ENCODE measurements at places on chromosomes 11 and 22.
A peak's percentile ranks its signal among the peaks of the same experiment; 100 is the strongest.

GRCh38 chr11:10931761-10932670 is 74.2 kb upstream of the ZBED5 start:
- no peak for DNase-seq

- no peak for DNase-seq
These were observed 61.6 kb upstream of the PPARA start for GRCh38 chr22:46088541-46089311.

- DNase-seq: no peak
These were observed 24.8 kb downstream of the ARVCF start for GRCh38 chr22:19991645-19992451.

- DNase-seq: no peak
These were observed 20.6 kb downstream of the STARD10 start for GRCh38 chr11:72773291-72773690.

DNA sequence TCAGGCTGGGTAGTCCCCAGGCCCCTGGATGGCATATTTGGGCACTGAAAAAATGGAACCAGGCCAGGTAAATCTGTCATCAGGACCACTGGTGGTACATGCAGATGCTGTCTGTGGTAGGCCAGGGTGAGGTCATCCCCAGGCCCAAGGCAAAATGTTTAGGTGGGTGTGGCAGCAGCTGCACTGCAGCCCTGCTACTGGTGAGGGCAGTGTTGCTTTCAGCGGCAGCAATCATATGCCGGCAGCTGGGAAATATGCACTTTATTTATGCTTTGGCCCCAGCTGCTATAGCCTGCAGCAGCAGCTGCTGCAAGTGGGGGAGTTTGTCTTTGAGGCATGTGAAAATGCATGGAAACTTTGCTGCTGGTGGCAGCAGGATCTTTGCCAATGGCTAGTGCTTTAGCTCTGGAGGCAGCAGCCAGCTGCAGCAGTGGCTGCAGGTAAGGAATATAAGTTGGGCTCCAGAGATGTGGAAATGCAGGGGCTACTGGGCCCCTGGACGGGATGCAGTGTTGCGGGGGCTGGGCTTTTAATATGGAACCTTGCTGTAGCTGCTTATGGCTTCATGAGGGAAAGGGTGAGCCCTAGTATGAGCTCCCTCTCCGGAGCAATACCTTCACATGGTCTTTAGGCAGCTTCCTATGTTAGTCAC is 365.7 kb upstream of the CADM1 start:
- peak; percentile 65 for DNase-seq

DNA sequence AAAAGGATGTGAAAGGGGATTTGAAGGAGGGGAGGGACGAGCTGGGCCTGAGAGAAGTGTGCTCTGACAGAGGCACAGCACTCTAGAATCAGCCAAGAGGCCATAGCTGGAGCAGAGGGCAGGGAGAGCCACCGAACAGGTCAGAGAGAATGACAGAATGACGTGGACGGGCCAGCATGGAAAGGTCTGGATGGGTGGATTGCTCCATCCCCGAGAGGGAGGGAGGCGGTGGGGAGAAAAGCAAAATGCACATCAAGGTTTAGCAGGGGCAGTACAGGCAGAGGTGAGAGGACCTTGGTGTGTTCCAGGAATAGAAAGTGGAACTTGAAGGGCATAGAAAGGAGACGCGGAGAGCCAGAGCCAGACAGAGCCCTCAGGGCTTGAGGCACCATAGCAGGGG is 6.9 kb downstream of the PMM1 start:
- DNase-seq: no peak

DNA sequence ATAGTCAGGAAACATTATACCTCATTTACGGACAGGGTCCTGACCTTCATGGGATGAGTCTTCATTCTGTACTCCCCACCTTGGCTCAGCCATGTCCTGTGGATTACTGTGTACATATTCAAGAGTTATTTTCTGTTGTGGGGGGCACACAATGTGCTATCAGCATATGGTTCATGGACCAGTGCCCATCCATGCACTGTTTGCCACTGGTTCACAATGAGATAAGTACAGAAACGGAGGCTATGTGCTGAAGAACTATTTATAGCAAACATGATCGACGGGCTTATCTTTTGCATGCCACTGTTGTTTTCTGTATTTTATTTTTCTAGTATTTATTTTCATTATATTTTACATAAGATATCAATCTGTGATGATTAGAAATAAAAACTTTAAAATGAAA is 56.4 kb upstream of the CCDC89 start:
- DNase-seq: no peak

GRCh38 chr11:28860893-28861292 is 752.7 kb downstream of the METTL15 start:
- DNase-seq: no peak

- DNase-seq: no peak
These were observed 17.3 kb downstream of the TTC17 start for GRCh38 chr11:43376065-43376464.

GRCh38 chr11:125701858-125702621 is 21.4 kb upstream of the ACRV1 start:
- no peak for DNase-seq

- no peak for DNase-seq
These were observed 724.5 kb upstream of the RAG2 start for GRCh38 chr11:37322333-37323194.

- DNase-seq: no peak
These were observed 67.7 kb downstream of the CELSR1 start for GRCh38 chr22:46469711-46470110.

- DNase-seq: no peak
These were observed 533.1 kb downstream of the ETS1 start for GRCh38 chr11:128053981-128054931.

GRCh38 chr11:120061036-120061760 is 76.7 kb downstream of the TRIM29 start:
- no peak for DNase-seq

DNA sequence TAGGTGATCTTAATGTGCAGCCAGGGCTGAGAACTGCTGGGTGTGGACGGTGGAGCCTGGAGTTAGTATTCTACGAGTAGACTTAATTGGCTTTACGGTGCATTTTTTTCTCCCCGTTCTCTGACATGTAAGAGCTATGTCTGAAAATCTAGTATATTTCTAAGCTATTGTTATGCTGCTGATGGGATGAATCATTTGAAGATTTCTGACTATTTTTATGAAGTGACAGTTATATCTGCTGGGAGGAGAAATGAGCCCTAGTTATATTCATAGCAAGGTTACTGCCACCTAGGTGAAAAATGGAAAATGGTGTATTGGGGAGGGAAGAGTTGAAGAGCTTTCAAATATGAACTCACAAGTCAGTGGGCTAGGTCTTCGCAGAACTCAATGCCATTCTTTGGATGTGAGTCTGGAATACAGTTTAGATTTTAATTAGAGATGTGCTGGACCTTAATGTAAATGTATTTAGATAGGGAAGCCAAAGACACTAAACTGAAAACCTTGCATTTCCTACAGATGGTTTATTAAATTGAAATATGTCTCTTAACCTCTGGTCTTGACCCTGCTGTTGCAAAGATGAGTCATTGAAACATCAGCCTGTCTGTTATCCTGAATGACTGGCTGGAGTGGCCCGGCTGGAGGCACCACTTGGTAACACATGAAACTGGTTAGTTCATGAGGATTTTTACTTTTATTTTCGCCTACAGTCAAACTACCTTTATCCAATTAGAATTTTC is 293.7 kb downstream of the DDX10 start:
- DNase-seq: no peak

- no peak for DNase-seq
These were observed 6.4 kb upstream of the SEC14L4 start for GRCh38 chr22:30511911-30512310.

- DNase-seq: no peak
These were observed 31.3 kb upstream of the LRRC55 start for GRCh38 chr11:57150454-57150917.

GRCh38 chr11:66242095-66242765 is 26.2 kb upstream of the RAB1B start:
- no peak for DNase-seq

- peak; percentile 33 for DNase-seq
These were observed 47.5 kb upstream of the TCF20 start for GRCh38 chr22:42317691-42318547.

DNA sequence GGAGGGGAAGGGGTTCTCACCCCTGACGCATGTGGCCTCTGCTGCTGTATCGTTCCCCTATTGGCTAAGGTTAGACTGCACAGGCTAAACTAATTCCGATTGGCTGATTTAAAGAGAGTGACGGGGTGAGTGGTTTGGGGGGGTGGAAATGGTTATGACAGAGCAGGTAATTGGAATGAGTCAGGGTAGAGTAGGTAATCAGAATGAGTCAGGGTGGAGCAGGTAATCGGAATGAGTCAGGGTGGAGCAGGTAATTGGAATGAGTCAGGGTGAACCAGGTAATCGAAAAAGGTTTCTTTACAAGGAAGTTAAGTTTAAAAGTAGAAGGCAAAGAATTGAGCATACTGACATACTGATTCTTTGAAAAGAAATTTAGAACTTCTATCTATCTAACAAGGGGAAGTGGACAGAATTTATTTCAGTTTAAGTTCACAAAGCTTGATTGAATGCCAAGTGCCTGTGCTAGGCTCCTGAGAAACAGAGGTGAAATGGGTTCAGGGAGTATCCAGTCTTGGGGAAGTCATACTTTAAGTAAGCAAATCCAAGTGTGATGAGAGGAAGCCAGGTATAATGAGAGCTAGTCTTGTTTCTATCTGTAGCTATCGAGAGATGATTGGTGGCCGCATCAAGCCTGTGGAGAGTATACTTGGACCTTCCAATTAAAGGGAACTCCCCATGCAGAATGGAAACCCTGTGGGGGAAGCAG is 58.0 kb downstream of the C11orf91 start:
- no peak for DNase-seq

- DNase-seq: no peak
These were observed 424.8 kb downstream of the SOX6 start for GRCh38 chr11:15931497-15931896.

DNA sequence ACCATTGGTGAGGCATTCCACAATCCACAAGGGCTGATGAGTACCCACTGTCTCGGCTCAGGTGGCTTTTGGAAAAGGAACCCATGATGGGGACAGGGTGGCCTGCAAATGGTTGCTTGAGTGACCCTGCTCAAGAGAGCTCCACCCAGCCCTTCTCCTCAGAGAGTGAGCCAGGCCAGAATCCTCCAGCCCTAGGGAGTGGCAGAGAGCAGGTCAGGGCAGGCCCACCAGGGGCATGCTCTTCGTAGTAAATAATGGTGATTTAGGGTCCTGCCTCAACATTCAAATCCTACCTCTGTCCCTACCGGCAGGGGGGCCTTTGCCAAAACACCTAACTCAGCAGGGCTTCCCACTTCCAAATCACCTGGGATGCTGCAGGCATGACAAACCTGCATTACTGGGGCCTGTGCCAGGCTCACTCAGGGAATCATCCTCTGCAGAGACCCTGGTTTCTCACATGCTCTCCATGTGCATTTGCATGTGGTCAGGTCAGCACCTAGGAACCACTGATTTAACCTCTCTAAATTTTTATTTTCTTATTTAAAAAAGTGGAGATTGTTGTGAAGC is 17.3 kb upstream of the TP53I11 start:
- no peak for DNase-seq

GRCh38 chr11:100903284-100903683 is 216.2 kb downstream of the ARHGAP42 start:
- no peak for DNase-seq

DNA sequence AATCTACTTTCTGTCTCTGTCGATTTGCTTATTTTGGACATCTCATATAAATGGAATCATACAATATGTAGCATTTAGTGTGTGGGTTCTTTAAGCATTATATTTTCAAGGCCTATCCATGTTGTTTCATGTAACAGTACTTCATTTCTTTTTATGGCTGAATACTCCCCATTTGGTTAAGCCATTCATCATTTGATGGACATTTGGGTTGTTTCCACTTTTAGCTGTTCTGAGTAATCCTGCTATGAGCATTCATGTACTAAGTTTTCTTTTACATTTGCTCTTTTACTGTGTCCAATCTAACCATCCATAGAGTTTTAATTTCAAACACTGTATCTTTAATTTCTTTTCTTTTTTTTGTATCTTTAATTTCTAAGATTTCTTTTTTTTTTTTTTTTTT is 55.6 kb upstream of the SPTBN2 start:
- no peak for DNase-seq

GRCh38 chr11:69351460-69351859 is 57.5 kb downstream of the MYEOV start:
- DNase-seq: no peak

- DNase-seq: no peak
These were observed 300 bp downstream of the WNT11 start for GRCh38 chr11:76206077-76206326.

GRCh38 chr11:14058061-14058460 is 95.5 kb downstream of the SPON1 start:
- DNase-seq: no peak

- no peak for DNase-seq
These were observed 31.6 kb upstream of the KCNQ1OT1 start for GRCh38 chr11:2731130-2732125.

DNA sequence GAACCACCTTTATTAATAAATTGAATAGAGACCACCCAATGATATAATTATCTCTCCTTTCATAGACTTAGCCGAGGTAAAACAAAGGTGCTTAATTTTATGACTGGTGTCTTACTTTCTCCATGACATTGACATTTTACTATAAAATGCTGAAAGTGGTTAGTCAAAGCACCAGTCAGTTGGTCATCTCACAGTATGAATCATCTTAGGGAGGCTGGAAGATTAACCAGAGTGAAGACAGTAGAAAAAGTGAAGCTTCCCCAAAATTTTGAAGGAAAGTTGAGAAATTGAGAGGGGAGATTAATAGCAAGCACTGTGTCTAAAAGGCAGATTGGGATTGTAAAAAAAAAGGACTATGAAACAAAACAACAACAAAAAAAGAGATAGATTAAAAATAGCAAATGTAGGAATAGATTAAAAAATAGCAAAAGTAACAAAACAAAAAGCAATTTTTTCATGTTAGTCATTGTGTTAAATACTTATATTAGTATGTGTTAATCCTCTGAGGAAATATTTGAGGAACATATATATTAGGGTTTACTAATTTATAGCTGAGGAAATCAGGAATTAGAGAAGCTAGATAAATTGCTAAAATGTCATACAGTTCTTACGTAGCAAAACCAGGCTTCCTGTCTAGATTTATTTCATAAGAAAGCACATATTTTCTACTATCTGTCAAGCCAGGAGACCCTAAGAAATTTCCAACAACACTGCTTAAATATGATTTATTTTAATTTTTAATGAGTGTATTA is 557.3 kb upstream of the ANO5 start:
- DNase-seq: no peak

GRCh38 chr11:110479108-110480101 is 49.7 kb downstream of the FDX1 start:
- DNase-seq: peak; percentile 26

DNA sequence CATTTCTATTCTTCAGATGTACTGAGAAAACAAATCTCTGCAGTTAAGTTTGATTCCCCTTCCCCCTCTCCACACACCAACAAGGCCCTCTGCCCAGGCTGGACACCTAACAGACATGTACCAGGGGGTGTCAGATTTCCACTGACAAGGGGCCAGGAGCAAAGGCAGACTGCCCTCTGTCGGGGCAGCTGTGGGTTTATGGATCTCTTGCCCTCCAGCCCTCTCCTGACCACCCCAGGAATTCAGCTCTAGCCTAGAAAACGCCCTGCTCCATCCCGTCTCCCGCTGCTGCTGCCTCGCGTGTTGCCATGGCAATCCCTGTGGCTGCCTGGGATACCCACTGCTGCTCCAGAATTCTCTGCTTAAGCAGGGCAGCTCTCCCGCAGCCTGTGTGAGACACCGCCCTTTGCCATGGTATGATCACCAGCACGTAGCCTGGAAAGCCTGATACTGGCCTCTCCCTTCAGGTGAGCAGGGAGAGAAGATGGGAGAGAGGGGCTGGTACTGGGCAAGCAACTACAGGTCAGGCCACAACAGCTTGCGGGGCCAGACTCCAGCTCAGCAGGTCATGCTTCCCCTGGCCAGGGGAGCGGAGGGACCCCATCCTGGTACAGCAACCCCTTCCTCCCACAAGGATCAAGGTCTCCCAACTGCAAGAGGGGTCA is 41.6 kb downstream of the BUD13 start:
- no peak for DNase-seq

Data from NCI-H774 (cell line).